ENCODE measurements at places on chromosomes 1 and 21. TPM values are rescaled to one million over a fixed set of nuclear protein-coding genes. Genes with fewer than 3 reads are reported as not detected.

DMBX1 gene
- not detected for total RNA-seq

KCNJ9 gene
- 0.09 TPM for total RNA-seq

RORC gene
- not detected for total RNA-seq

CLDN17 gene
- not detected for total RNA-seq

CELA3A gene
- total RNA-seq = not detected

GSTM5 gene
- total RNA-seq = 13.4 TPM

OR2L3 gene
- total RNA-seq = not detected

DTL gene
- total RNA-seq = 0.17 TPM

CENPF gene
- total RNA-seq = 6.3 TPM

GJC2 gene
- 4.7 TPM for total RNA-seq

CAMTA1 gene
- total RNA-seq = 56.7 TPM

ADAMTS5 gene
- total RNA-seq = 5.4 TPM

SDCCAG8 gene
- 61.3 TPM for total RNA-seq

TIPRL gene
- 47.1 TPM for total RNA-seq

KDF1 gene
- 0.09 TPM for total RNA-seq

RAB25 gene
- 0.09 TPM for total RNA-seq

SYT14 gene
- 3.6 TPM for total RNA-seq

WLS gene
- total RNA-seq = 151 TPM

NBPF1 gene
- 41.0 TPM for total RNA-seq

CSF3R gene
- total RNA-seq = under 0.01 TPM

LSS gene
- total RNA-seq = 111 TPM
